ENCODE measurements at places on chromosomes 7 and 10.

DNA sequence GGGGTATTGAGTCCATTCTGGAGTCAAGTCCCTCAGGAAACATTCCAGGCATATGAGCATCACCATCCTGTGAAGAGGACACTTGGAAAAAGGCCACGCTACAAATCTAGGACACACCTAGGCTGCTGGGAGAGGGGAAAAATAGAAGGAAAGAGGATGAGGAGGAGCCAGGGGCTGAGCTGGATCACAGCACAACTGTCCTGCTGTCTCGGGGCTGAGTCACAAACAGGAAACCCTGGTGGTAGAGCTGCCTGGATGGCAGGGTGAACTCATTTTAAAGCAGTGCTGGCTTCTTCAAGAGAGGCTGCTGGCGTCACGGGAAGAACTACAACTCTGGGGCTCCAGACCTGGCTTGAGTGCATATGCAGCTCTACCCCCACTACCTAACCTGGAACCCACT lies 151.5 kb downstream of the RNF216 start:
- DNase-seq: peak; percentile 66

DNA sequence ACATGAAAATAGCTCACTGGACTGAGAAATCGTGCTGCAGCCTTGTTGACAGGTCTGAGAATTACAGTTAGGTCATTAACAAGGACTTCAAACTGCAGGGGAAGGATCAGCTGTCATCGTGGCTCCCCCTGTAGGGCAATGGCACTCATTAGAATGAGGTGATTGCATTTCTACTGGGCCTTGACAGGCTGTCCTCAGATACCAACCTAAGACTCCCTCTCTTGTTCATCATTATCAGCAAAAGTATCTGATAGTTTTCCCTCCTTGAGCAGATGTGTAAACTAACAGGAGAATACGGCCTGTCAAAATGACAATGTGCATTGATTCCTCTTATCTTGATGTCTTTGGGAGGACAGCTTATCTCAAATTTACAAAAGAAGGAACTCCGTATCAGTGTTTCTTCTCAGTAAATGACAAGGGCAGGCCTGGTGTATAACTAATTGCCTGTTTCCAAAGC lies 648.5 kb upstream of the LRRN3 start:
- DNase-seq: no peak

DNA sequence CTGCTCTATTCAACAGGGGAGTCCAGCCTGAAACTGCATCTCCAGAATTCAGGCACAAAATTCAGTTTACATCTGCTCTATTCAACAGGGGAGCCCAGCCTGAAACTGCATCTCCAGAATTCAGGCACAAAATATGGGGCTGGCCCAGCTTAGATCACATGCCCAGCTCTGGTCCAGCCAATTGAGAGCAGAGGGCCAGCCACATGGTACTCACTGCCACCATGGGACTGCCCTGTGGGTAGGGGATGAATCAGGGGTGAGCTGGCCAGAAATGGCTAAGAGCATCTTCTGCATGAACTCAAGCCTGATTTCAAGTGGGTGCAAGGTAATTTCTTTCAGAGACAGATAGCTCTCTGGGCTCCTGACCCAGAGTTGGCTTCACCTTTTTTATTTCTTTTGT lies 156.6 kb upstream of the LYZL2 start:
- DNase-seq: peak; percentile 10

DNA sequence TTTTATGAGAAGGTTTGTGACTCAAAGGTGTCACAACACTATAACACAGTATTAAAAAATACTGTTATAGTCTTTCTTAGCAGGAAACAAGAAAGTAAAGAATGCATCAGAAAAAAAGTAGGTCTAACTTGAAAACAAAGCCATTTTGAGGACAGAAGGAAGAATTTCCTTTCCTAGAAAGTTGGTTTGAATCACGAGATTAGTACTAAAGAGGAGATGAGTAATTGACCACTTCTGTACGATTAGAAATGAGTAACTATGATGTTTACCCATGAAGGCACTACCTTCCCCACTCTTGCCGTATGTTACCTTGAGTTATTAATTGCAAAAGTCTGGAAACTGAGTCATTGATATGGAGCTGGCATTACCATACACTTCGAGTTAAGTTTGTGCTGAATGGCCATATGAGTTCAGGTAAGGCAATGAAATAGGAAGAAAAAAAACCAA lies 65.2 kb downstream of the FAM185A start:
- DNase-seq: no peak

- DNase-seq: no peak
Measured at GRCh38 chr10:47456079-47456785, 27.7 kb downstream of the ANXA8 start.

GRCh38 chr10:57035310-57035709 lies 674.3 kb upstream of the ZWINT start:
- no peak for DNase-seq

DNA sequence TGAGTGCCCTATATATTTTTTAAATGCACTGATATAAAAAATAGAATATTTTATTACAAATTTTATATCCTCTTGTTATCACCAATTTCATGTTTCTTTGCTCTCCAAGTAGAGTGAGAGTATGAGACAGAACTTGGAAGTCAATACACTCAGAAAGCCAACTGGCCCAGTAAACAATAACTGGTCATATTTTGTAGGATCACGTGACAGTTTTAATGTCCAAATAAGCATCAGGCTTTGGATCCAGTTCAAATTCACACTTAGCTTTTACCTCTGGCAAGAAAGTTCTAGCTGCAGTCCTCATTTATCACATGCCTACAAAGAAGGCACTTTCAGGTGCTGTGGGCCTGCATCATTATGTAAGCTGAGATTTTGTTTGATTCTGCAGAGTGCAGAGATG lies 21.6 kb upstream of the TPK1 start:
- no peak for DNase-seq

DNA sequence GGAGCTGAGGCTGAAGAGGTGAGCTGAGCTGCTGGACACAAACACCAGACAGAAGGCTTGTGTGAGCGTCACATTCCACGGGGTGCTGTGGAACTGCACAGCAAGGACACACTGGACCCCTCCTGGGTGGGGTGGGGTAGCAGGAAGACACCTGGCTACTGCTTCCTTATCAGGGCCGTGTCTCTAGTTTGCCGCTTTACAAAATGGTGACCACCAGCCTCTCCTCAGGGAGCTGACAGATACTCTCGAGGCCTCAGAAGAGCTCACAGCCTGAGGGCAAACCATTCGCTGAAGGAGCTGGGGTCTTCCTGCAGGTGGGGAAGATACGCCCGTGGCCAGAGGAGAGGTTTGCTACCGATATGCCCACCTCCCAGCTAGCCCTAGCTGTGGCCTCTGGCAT lies 461.9 kb downstream of the PLXNA4 start:
- DNase-seq: no peak

- DNase-seq: no peak
Measured at GRCh38 chr10:2782265-2782664, 285.1 kb upstream of the PFKP start.

GRCh38 chr7:140635345-140635744 lies 5.3 kb downstream of the DENND2A start:
- no peak for DNase-seq

GRCh38 chr7:50142425-50143017 lies 49.5 kb upstream of the ZPBP start:
- peak; percentile 2 for DNase-seq

GRCh38 chr7:8809320-8809719 lies 375.9 kb downstream of the NXPH1 start:
- no peak for DNase-seq

GRCh38 chr10:79066411-79067240 lies 2.1 kb upstream of the ZMIZ1 start:
- no peak for DNase-seq

GRCh38 chr7:139613971-139614411 lies 90.5 kb downstream of the CLEC2L start:
- DNase-seq: no peak

- no peak for DNase-seq
Measured at GRCh38 chr7:97013134-97013844, 7.9 kb downstream of the DLX6 start.

DNA sequence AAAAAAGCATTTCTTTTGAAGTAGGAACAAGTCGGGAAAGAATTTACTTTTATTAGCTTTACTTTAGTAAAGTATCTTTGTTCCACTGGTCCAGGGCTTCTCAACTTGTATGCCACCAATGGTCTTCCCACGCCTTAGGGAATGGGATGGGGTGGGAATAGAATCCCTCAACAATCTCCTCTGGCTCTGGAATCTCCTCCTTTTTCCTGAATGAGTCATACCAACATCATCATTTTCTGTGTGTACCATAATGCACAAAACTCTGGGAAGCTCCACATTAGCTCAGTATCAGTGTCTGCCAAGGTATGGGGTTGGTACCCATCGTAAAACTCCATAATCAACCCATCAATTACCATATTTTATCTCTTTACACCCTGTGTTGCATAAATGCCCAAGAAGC lies 159.4 kb upstream of the BMPER start:
- DNase-seq: no peak

DNA sequence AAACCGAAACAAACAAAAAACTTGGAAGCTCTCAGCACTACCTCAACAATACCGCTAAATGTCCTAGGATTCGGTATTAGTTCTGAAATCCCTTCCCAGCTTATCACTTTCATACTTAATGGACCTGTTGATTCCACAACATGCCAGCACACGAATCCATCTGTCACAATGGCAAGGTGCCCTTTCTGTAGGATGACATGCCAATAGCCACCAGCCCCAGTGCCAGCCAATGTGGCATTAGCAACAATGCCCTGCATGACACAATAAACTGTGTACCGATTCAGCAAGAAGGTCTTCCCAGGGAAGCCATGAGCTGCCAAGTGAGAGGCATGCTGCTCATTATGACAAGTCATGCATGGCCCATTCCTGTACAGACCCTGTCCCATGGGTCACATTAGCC lies 35.6 kb upstream of the CHCHD3 start:
- no peak for DNase-seq

- DNase-seq: no peak
Measured at GRCh38 chr10:93115661-93116383, 42.1 kb downstream of the CYP26A1 start.

DNA sequence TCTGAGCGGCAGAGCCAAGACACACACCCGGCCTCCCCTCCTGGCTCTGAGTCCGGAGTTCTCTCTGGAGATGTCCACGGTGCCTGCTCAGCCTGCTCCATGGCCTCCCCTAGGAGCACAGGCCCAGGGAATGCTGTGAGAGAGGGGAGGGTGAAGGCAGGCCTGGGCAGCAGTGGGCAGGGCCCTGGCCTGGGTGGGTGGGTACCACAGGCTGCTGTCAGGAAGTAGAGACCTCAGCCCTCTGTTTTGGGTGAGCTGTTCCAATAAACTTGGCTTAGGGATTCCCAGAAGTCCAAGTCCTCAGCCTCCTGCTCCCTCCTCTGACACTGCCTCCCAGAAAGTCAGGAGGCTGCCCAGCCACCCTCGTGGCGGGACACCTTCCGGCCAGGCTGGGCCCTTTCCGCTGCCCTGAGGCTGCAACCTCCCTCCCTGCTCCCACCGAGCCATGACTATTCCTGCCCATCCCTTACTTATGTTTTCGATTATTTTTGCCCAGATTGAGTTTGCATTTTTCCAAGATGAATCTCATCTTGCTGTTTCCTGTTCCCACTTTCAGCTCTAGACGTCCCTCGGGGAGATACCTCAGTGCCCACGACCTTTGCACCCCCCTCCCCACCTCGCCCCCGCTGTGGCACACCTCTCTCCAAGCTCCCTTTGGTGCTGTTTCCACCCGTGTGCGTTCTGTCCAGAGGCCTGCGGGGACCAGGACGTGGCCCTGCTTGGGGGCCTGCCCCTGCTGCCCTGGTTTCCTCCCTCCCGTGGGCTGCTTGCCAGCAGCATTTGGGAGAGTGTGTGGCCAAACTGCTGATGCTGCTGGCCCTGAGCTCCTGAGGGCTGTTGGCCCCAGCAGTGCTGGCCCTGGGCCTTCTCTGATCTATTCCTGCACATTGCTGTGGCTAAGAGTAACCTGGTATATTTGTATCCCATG lies 5.8 kb upstream of the POLM start:
- DNase-seq: peak; percentile 93

GRCh38 chr7:35617041-35617440 lies 77.9 kb downstream of the HERPUD2 start:
- no peak for DNase-seq

DNA sequence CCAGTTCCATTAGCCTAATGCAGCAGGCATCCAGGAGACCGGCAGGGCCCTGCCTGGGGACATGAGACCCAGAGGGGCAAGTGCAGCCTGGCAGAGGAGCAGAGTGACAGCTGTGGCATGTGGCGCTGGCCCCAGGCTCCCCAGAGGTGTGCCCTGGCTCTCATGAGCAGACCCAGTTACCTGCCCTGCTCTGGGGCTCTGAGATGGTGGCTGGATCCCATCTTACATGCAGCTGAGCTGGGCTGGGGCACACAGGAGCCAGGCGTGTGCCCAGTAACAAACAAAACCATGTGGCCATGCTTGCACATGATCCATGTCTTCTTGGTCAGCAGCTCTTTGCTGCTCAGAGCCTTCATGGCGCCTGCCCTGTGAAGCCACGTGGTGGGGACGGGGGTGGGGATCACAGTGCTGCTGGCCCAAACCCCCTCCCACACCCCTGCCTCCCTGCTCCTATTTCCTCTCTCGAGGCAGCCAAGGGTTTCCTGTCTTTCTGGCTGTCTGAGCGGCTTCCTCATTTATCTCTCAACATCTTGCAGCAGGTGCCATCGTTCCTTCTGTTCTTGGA lies 40.3 kb upstream of the GTF2I start:
- DNase-seq: no peak

GRCh38 chr7:106129291-106129690 lies 17.2 kb upstream of the SYPL1 start:
- no peak for DNase-seq

DNA sequence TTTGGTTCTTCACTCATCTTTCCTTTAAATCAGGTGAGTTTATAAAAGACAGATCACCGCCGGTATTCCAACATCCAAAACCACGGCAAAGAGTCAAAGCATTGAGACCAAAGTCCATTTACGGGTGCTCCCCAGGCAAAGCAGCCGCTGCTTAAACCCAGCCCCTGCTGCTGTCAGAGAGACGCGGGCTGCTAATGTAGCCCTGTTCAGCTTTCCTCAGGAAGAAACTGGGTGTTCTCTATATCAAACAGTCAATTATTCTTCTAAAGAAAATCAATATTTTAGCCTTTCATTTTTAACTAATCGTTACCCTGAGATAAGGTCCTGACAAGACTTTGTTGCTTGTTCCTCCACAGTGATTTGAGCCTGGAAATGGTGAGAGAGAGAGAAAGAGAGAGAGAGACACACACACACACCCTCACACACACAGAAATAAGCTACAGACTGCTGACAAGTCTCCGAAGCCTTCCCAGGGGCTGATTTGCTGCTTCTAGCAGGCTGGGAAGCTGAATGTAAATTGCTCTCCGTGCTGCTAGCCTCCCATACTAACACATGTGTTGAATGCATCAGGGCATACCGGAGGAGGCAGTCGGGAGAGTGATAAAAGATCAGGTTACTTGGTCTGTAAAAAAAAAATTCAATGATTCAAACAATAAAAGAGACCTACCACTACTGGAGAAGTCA lies 183.0 kb upstream of the ANK3 start:
- peak; percentile 7 for DNase-seq

DNA sequence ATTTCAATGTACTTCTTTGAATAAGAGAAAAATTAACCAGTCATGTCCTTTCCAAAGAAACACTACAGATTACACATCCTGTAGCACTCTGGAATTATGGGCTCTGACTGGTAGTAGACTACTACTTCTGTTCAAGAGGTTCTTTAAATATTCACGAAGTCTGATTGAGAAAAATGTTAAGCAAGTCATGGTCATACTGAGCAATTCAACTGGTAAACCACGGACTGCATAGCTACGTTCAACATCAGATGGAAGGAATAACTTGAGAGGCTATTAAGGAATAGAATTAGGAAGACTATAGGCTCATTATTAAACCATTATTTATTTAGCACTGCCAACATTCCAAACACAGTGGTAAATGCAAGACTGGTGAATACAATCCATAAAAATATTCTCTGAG lies 160.8 kb downstream of the IMMP2L start:
- DNase-seq: no peak

GRCh38 chr7:77391230-77391629 lies 24.9 kb downstream of the GSAP start:
- no peak for DNase-seq

All from GM04504 (cell line).